ENCODE measurements at places on chromosomes 1 and 21.

DNA sequence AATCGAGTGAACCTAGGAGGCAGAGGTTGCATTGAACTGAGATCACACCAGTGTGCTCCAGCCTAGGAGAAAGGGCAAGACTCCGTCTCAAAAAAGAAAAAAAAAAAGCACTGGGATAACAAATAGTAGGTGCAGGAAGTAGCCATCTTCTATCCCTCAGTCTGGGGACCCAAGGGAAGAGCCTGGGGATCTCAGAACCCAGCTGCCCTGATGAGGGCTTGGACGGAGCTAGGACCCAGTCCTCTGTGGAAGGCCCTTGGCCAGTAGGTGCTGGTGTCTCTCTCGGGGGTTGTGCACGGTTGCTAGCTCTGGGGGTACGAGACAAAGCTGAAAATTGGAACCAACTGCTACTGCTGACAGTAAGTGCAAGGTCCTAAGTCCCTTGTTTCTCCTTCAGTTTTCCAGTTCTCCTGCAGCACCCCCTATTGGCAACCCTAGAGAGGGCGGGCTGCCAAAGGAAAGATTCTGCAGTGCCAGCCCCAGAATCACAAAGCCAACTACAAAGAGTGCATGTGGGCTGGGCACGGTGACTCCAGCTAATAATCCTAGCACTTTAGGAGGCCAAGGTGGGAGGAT is 57.6 kb upstream of the KIF1B start:
- DNase-seq: peak; percentile 65

DNA sequence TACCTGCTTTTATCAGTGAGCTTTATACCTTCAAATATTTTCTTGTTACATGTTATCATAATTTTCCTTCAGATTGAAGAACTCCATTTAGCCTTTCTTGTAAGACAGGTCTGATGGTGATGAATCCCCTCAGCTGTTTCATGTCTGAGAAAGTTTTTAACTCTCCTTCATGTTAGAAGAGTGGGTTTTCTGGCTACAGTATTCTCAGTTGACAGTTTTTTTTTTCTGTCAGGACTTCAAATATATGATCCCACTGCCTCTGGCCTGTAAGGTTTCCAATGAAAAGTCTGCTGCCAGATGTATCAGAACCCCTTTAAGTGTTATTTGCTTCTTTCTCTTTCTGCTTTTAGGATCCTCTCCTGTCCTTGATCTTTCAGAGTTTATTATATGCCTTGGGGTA is 248.2 kb downstream of the LBR start:
- no peak for DNase-seq

DNA sequence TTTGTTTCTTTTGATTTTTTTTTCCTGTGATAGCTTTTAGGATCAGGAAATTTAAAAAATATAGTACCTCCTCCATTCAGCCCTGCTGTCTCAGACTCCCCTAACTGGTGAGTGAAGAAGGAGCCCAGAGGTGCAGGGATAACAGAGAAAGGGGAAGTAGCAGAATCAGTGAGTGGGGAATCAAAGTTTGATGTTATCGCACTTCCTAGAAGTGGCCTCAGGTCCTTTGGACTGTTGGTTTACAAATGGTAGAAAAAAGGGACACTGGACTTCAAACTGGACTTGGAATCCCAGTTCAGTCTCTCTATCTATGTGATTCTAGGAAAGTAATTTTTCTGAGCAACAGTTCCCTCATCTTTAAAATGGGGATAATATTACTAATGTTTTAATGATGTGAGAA is 99.5 kb downstream of the FGGY start:
- DNase-seq: no peak

DNA sequence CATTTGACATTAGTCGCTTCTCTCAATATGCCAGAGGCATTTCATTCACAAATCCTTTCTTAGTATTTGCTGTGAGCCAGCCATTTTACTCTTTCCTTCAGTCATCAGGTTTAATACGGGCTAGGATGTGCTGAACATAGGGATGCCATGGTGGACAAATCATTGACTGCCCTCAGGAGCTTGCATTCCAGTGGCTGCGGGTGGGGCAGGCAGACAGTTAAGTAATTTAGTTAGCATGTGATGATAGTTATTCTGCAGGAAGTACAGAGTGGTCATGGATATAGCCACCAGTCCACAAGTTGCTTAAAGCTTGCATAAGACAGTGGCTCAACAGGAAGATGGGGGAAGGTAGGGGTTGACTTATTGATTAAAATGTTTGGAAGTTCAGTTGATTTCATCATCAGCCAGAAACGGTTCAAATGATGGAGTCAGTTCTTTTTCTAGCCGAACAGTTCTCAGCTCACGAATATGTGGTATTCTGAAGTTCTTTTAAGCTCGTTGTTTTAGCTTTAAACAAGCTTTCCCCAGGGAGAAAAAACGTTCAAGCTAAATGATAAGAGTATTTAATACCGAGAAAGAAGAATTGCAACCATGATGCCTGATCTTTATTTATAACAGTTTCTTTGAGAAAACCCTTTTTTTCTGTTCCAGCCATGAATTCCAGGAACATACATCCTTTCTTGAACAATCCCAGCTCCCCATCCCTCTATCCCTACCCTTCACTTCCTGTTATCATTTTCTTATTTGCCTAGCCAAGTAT is 1.4 kb downstream of the SLC22A15 start:
- no peak for DNase-seq

- no peak for DNase-seq
These were observed 6.9 kb downstream of the IFI6 start for GRCh38 chr1:27665016-27665651.

GRCh38 chr1:67316918-67317317 is 9.2 kb downstream of the IL12RB2 start:
- no peak for DNase-seq

- no peak for DNase-seq
These were observed 26.9 kb downstream of the DISP3 start for GRCh38 chr1:11505591-11506538.

GRCh38 chr1:147099192-147099591 is 73.1 kb downstream of the PRKAB2 start:
- no peak for DNase-seq

- DNase-seq: no peak
These were observed 4.3 kb upstream of the LHX9 start for GRCh38 chr1:197912739-197913494.

DNA sequence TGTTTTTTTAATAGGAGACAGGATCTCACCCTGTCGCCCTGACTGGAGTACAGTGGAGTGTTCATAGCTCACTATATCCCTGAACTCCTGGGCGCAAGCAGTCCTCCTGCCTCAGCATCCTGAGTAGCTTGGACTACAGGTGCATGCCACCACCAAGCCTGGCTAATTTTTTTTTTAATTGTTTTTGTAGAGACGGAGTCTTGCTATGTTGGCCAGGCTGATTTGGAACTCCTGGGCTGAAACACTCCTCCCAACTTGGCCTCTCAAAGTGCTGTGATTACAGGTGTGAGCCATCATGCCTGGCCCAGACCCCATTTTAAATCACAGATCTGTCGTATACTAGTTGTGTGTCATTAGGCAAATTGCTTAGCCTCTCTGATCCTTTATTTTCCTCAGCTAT is 161.1 kb downstream of the DYRK1A start:
- no peak for DNase-seq

GRCh38 chr1:40690771-40691537 is 550 bp upstream of the NFYC start:
- no peak for DNase-seq

DNA sequence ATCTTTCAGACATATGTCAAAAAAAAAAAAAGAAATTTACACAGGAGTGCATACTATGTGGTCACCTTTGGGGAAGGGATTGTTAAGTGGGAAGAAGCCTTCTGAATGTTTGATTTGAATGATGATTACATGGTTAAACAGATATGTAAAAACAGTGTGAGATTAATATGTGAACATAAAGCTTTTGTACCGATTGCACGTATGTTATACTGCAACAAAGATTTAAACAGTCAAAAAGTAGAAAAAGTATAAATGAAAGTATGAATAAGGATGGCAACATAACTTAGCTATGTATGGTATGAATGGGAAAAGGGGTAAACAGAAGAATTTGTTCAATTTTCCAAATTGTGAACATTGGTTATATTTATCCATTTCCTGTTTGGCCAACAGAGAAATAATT is 10.0 kb upstream of the PLPP3 start:
- DNase-seq: no peak

- peak; percentile 23 for DNase-seq
These were observed 10.2 kb downstream of the ECE1 start for GRCh38 chr1:21280011-21280471.

- DNase-seq: peak; percentile 62
These were observed 5.5 kb upstream of the FOXD2 start for GRCh38 chr1:47432071-47433036.

DNA sequence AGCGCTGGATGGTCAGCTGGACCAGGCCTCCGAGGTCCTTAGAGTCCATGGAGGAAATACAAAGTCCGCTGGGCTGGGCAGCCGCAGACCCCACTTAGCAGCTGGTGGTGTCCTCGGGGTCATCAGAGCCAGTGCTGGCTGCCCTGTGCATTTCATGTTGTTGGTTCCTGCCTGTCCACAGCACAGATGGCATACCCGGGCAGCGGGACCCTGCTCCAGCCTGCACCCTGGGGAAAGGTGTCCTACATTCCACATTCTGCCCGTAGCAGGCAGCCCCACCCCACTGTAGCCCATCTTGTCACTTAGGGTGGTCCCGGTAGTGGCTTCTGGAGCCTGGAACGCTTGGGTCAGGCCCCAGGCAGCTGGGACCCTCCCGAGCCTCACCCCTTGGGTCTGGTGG is 19.8 kb downstream of the PRKCZ start:
- DNase-seq: no peak

DNA sequence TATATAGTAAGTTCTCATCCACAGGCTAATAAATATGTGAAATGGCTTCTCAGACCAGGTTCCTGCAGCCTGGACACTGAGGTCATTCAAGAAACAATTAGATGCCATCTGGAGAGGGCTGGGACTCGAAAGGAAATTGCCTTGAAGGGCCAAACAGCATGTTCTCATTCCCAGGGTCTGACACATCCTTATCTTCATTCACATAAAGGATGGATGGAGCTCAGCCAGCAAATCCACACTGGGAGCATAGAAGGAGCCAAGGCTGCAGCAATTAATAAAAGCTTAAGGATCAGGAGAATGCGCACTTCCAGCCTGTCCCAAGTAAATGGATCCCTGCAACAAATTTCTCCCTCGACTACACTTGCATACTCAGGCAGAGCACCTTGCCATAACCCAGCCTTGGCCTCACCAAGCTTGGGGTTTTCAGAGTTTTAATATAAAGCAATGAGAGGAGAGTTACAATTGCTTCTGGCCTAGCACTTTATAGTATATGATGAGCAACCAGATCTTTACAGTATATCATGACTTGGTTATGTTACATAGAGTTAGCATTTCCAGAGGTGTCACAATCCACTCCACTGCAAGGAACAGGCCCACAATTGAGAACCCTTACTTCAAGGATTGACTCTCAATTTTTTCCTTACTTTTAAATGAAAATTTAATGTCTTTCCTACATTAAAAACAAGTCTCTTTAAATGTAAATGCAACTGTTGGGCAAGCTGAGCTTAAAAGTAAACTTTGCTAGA is 55.9 kb downstream of the BCAR3 start:
- DNase-seq: no peak

DNA sequence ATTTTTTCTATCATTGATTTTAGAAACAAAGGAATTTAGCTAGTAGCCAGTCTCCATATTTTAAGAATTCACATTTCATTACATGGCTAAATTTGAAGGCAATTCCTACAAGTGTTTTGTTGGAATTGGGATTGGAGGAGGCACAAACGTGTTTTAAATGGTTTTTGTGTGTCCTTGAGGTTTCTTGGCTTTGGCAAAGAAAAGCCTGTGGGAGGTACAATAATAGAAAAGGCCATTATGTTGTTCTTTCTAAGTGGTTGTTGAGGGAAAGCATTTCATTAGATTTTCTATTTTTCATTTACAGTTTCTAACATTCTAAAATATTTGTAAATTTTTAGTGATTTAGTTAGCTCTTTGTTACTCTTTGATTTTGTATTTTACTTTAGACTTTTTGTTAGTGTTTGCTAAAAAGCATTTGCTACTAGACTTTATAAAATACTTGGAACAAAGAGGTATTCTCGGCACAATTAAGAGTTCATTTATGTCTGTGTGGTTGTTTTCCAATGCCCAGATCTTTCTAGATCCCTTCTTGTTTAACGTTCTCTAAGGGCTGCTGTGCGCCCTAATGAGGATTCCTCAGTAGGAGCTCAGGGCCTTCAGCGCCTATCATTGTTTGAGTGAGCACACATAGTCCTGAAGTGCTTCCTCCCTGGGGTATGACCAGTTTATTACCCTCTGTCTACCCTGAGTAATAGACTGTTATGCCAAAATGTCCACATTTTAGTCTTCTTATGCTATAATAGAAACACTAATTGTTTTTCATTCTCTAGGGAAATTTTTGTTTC is 70.0 kb upstream of the KIAA1614 start:
- no peak for DNase-seq

DNA sequence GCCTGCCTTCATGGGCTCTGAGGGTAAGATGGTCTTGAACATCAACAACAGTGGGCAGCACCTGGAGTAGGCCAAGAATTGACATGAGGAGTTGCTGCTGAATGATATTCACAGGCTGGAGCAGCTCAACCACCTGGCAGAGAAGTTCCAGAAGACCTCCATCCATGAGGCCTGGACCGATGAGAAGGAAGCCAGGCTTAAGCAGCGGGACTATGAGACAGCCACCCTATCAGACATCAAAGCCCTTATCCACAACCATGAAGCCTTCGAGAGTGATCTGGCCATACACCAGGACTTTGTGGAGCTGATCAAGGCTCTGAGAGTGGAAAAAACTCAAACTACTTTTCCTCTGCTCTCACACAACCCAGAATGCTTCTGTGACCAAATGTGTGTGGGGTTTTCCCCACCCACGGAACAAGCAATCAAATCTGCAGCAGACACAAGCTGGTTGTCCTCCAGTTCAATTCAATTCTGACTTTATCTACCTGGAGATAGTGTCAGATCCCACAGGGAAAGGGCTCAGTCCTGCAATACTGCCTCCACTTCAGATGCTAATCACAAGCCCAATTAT is 12.1 kb upstream of the EPHA10 start:
- no peak for DNase-seq

DNA sequence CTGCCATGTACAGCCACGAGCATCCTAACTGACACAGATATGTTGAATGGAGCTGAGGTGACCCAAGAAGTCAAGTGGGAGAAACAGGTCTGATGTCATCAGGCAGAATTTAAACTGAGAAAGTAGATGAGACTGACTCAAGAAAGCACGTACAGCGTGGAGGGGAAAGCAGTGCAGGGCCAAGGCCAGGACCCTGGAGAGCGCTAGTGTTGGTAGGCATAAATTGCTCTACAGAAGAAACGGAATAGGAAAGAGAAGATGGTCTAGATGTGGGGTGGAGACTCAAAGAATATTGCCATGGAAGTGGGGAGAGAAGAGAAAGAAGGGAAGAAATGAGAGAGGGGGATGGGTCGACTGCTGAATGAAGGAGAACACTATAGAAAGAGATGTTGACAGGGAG is 45.3 kb upstream of the GJB5 start:
- peak; percentile 1 for DNase-seq
